Tongue (tissue), 3 donors: ENCODE measurements at places on chromosomes 12 and 14. TPM values are rescaled to one million over a fixed set of nuclear protein-coding genes. Genes with fewer than 3 reads are reported as not detected.

DNA sequence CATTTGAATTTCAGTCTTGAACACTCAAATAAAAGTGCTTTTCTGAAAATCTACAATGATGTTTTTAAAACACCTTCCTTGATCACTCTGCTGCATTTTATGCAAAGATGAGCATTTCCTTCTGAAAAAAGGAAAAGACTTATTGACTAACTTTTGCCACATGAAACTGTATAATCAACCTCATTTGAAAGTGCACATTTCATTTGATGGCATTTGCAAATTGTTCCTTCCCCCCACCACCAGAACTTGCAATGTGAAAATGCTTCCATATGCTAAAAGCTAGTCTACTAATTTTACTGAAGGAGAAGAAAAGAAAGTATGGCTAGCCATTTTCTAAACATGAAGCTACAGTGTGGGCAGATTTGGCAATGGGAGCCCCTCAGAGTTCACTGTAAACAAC, 159.2 kb downstream of the RAD51B start:
- DNase-seq: no peak

The RAB15 gene
- 4.9 TPM for total RNA-seq

- DNase-seq: no peak
Observed at GRCh38 chr14:72559202-72559601, 334.7 kb downstream of the DPF3 start.

The CLEC4D gene
- 0.31 TPM for total RNA-seq

DNA sequence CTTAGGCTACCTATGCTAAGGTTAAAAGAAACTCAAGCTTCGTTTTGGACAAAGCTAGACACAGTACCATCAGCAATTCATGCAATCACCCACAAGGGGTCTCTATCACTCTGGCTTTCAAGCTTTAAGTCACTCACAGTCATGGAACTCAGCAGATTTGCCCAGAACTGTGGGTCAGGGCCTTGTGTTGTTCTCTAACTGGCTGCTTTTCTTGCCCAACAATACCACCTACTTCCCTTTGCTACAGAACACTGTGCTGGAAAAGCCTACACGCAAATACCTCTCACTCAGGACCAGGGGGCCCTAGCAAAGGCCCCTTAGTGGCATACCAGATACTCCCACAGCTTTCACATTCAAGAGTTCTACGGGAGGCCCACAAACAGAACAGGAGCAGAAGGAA, 9.1 kb downstream of the NEMP1 start:
- peak; percentile 90 for DNase-seq

DNA sequence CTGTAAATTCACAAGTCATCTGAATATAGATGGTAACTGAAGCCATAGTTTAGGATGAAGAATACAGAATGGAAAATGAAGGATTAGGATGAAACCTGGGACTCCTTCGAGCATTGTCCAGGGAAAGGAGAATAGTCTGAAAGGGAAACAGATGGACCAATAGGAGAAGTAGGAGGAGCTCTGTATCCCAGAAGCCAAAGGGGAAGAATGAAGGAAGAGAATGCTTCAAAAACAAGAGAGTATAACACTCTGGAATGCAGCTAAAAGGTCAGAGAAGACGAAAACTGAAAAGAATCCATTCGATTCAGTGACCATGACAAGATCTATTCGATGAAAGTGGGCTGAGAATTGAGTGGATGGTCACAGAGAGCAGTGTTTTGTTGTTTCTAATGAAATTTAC, 1.0 kb downstream of the GMFB start:
- peak; percentile 30 for DNase-seq

GRCh38 chr14:76672123-76672522, 89.1 kb upstream of the VASH1 start:
- DNase-seq: no peak

DNA sequence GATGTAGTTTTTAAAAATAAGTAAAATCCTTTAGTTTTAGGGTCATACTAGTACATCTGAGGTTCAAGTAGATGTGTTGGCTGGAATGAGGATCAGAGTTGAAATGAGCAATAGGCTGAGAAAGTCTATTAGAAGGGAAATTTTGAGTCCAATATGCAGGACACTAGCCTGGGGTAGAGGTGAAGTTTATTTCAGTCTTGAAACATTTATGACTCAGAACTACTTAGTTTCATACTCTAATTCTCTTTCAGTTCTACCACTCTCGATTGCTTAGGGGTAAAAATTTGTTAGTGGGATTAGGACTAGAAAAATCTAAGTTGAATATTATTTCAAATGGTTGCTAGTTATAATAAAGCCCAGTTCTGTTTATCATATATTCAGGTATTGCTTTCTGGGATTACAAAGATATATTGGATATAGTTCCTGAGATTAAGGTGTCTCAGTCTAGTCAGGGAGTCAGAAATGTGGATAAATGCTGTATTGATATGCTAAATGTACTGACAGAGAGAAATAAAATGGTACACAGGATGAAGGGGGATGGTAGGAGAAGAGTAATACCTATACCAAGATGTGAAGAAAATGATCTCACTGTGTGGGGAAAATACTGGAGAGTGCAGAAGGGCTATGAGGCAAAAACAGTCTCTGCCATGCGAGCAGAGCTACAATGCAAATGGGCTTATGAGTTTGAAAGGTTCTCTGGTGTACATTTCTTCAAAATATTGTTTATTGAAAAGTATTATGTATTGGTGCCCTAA, 395.8 kb upstream of the FBXO33 start:
- DNase-seq: no peak

DNA sequence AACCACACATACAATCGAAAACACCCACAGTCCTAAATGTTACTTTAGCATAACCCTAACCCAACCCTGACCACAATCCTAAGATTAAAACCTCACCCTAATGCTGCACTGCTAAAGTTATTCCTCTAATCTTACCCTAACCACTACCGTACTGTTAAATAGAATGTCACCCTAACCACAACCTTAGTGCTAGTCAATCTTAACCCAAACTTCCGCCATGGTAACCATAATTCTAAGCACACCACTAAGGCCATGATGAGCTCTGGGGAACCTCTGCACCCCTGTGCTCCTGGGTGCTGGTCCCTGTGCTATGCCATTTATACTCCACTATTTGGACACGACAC, 38.0 kb downstream of the LTBP2 start:
- no peak for DNase-seq

The MSI1 gene
- total RNA-seq: 0.31 TPM

GRCh38 chr14:86003998-86004397, 474.1 kb downstream of the FLRT2 start:
- no peak for DNase-seq

The ATL1 gene
- 7.2 TPM for total RNA-seq

The KIAA0586 gene
- 27.1 TPM for total RNA-seq

The PLA2G1B gene
- not detected for total RNA-seq

The PPP1R36 gene
- total RNA-seq: 1.6 TPM

DNA sequence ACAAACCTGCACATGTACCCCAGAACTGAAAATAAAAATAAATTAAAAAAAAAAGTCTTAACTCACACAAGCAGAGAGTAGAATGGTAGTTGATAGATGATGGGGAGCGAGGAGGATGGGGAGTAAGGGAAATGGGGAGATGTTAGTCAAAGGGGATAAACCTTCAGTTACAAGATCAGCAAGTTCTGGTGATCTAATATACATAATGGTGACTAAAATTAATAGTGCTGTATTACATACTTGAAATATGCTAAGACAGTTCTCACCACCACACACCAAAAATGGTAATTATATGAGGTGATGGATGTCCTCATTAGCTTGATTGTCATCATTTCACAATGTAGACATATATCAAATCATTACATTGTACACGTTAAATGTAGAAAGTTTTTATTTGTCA, 3.2 kb upstream of the C12orf42 start:
- no peak for DNase-seq

The KRT6C gene
- total RNA-seq: 19.3 TPM

GRCh38 chr14:29030121-29030520, 263.5 kb downstream of the FOXG1 start:
- DNase-seq: no peak

DNA sequence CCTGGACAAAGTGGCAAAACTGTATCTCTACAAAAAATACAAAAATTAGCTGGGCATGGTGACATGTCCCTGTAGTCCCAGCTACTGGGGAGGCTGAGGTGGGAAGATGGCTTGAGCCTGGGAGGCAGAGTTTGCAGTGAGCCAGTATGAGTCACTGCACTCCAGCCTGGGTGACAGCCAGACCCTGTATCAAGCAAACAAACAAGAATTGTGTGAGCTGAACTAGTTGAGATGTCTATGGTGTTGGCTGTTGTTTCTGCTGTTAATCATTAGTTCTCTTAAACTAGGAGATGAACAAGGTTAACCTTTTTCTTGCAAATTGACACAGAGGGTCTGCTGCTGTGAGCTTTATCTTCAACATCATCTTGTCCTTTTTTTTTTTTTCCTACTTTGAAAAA, 23.6 kb downstream of the RASSF3 start:
- no peak for DNase-seq

DNA sequence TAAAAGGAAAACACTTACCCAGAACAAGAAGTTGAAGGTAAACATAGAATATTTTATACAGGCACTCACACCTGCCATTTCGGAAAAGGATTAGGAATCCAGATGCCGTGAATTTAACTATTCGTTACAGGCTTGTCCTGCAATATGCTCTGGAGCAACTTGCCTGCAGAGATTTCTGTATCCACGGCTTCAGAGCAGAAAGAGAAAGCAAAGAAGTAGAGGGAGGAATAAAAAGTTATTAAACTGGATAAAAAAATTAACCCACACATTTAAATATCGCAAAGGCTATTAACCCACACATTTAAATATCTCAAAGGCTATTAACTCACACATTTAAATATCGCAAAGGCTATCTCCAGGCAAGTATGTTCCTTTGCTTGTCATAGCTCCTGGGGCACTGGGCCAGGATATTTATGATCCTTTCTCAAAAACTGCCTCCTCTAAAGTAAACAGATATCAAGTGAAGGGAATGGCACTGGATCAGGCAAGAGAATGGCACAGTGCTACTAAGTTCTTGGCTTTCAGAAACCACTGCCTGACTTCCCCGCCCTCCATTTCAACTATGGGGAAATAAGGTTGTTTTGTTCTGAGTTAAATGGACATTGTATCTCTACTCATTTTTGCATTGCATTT, at the start of gene TSPAN8:
TSPAN8 (minus strand) TSS at position 399 of the 633 bp plus-strand sequence; CDS start at position 78, 321 bp downstream.
- peak; percentile 34 for DNase-seq

GRCh38 chr12:13570005-13570694, 373.6 kb downstream of the EMP1 start:
- DNase-seq: no peak

The YLPM1 gene
- 69.9 TPM for total RNA-seq

The ANKLE2 gene
- total RNA-seq: 61.1 TPM

- DNase-seq: no peak
Observed at GRCh38 chr12:79295572-79295971, 395.2 kb downstream of the PAWR start.

GRCh38 chr12:116261525-116262100, 15.9 kb downstream of the MED13L start:
- DNase-seq: no peak

DNA sequence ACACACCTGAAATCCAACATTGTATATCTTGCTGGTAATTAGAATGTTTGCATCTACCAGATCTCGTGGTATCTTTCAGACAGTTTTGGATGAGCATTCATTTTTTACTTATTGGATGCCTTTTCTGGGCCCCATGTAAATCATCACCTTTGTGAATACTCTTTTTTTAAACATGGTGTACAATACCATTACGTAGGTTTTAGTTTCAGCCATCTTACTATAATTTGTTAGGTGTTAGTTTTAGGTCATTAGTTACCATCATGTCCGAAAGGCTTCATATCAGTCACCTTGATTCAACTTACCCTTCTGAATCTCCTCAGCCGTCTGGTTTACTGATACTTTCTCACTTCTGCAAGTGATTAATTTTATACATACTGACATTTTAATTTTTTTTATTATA, 5.3 kb downstream of the EIF2S1 start:
- DNase-seq: no peak

GRCh38 chr14:100789460-100790417, 36.2 kb upstream of the MEG3 start:
- peak; percentile 67 for DNase-seq

GRCh38 chr14:45251912-45252311, 1.1 kb downstream of the MIS18BP1 start:
- peak; percentile 25 for DNase-seq

The RNASE4 gene
- total RNA-seq: 21.0 TPM

DNA sequence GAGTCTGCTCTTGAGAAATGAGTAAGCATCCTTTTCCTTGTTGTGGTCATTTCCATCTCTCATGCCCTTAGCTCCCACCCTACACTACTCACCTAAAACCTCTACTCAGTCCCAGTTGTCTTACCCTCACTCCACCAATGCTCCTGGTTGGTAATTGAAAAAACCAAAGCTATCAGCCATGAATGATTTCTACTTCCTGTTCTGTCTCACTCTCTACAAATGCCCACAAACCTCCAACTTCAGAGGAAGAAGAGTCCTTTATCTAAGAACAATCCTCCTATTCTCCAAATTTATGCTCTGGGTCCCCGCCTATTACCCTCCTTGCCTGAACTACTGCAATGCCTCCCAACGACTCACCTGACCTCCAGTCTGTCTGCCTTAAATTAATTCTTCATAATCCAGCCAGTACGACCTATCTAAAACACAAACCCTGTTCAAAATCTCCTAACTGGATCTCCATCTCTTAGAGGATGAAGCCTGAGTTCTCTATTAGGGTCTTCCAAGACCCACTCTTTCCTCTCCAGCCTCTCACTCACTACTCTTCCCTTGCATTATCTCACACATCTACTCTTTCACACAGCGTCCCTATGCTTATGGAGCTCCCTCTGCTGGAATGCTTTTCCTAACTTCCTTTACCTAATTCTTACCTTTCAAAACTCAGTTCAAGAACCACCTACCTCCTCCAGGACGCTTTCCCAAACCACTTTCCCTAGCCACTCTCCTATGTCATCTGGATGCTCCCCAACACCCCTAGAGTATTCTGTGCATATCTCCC, 2.2 kb downstream of the DHRS1 start:
- DNase-seq: peak; percentile 37

The TOMM20L gene
- total RNA-seq: not detected

The DIO3 gene
- total RNA-seq: 8.3 TPM

The BBOF1 gene
- 3.1 TPM for total RNA-seq

DNA sequence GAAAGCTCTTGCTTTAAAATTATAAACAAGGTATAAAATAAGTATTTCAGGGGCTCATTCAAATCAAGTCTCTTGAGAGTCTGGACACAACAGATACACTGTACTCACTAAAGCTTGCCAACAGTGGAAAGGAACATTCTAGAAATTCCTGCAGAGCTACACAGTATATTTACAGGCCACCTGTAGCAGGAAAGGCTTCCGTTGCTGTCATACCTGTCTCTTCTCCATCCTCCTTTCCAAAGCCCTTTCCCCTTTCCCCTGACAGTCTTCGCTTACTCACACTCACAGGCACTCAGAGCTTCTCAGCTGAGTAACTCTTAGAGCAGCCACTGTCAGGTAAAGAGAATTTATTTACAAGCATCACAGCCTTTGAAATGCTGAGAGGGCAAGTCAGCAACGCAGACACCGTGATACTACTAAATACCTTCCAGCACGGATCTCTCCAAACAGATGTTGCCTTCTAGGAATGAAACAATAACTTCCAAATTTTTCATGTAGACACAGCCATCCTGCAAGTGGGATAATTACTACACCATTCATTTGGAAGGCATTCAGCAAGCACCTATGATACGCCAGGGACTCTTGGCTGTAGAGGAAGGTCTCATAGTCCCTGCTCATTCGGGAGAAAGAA, 167.9 kb downstream of the FOXN3 start:
- peak; percentile 38 for DNase-seq
